Fibroblast of pulmonary artery (primary cell): ENCODE measurements at places on chromosomes 12 and 14.

- DNase-seq: peak; percentile 20
Observed at GRCh38 chr12:32400114-32400672, 835 bp downstream of the FGD4 start.

DNA sequence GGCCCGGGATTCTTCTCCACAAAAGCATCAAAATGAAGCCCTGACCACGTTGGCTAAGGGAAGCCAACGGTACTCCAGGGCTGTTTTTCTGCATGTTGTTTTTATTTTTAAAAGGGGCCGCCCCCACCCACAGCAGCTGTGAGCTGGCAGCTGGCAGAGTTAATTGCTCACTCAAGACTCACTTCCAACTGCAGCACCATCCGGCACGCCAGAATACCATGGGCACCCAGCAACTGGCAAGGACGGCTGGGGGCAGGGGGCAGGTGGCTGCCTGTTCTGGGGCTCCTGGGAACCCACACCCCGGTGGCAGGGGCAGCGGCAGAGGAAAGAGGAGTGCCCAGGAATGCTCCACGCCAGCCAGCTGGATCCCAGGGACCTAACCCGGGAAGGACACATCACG is 44.3 kb downstream of the NCOR2 start:
- DNase-seq: no peak

GRCh38 chr14:95770777-95771176 is 56.9 kb upstream of the TCL1A start:
- no peak for DNase-seq

- DNase-seq: no peak
Observed at GRCh38 chr14:58635091-58635830, 2.5 kb upstream of the DACT1 start.

DNA sequence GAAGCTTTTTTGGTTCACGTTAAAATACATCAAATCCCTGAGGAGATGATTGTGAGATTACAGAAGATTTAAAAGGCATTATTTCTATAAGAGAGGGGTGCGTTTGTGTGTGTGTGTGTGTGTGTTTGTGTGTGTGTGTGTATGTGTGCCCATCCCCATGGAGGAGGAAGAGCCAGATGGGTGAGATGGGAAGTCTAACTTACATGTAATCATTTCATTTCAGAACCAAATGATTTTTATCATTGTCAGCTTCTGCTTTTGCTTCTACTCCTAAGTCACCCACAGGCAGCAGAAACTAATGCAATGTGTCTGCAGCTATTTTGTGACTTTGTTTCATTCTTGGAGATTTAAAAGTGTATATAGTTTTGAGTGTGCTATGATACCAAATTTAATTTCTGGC is 68.7 kb downstream of the SLC4A8 start:
- no peak for DNase-seq

- no peak for DNase-seq
Observed at GRCh38 chr14:69260861-69261564, 1.1 kb downstream of the GALNT16 start.

GRCh38 chr12:96420277-96420835 is 20.1 kb upstream of the CDK17 start:
- peak; percentile 57 for DNase-seq

- DNase-seq: no peak
Observed at GRCh38 chr12:113465808-113466453, 5.7 kb downstream of the LHX5 start.

DNA sequence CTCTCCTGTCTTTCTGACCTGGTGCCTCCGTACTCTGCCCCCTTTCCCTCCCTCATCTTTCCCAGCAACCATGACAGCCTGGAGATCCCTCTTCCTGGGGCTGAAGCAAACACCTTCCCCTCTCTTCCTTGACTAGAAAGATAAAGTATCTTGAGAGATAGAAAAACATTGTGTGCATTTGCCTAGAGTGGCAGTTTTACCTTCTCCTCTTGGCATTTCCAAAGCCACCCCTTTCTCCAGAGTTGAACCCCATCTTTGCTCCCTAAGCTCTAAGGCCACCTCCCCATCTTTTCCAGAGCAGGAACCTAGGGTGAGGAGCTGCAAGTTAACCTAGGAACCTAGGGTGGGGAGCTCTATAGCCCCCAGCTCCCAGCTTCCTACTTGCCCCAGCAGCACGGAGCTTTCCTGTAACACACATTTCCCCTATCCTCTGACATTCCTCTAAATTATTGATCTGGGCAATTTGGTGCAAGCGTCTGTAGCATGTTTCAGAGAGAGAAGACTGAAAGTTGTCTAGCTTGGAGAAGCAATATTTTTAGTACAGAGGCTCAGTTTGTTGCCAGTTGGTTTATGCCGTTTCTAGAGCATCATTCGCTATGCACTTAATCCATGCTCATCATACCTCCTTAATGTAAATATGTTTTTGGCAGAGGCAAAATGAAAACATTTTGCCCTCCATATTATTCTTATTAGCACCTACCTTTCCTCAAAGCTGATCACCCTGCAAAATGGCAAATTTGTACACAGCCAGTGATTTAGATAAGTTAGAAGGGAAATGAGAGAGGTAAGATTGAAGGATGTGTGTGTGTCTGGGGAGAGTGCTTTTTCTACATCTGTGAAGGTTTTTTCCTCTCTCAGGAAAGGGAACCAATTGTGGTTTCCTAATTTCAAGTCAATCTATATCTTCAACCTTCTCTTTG is 5.4 kb upstream of the TBX3 start:
- no peak for DNase-seq

DNA sequence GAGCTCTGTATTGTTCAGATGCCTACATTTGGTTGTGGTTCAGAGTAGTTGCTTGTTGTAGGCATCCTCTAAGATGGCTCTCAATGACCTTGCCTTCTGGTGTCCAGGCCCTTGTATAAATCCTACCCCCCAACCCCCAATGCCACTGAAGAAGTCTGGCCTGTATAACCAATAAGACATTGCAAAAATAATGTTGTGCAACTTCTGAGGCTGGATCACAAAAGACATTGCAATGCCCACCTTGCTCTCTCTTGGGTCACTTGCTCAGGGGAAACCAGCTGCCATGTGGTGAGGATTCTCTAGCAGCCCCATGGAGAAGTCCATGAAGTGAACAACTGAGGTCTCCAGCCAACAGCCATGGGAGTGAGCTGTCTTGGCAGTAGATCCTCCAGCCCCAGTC is 234.0 kb upstream of the TBX3 start:
- DNase-seq: no peak

DNA sequence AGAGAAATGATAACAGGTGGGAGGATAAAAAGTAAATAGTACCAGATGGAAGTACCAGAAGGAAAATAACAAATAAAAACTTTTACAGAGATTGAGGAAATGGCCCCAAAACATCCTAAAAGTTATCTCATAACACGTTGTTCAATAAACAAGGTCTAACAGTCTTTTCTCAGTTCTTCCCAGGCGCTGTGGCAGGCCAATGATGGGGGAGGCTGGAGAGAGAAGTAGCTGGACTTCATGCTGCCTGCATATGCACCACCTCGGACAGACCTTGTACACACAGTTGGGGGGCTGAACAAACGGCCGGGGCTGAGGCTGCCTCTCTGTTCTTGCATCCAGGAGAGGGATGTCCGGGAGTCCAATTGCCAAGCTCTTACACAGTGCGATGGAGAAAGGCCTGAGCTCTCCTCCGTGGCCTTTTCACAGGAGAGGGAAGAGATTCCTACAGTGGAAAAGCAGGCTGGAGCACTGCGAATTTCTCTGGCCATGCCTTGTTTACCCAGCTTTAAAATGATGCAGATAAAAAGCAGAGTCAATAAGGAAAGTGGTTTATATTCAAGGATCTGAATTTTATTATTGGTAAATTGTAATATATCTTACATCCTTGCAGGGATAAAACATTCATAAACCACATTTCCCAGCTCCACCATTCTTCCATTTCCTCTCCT is 109.8 kb downstream of the PHLDA1 start:
- DNase-seq: no peak

DNA sequence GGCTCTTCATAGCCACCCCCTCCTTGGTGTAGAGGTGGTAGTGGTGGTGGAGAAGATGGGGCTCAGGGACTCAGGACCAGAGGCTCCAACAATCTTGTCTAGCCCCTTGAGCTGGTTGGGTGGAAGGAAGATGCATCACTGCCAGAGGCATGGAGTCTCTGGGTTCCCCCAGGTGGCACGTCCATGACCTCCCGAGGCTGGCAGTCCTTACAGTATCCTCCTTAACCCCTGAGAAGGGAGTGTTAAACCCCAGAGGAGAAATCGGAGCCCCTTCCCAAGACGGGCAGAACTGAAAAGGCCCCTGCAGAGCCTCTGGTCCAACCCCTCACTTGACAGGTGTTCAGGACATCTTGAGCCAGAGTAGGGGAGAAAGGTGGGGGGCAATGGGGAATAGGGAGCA is 9.1 kb downstream of the KRT83 start:
- no peak for DNase-seq

DNA sequence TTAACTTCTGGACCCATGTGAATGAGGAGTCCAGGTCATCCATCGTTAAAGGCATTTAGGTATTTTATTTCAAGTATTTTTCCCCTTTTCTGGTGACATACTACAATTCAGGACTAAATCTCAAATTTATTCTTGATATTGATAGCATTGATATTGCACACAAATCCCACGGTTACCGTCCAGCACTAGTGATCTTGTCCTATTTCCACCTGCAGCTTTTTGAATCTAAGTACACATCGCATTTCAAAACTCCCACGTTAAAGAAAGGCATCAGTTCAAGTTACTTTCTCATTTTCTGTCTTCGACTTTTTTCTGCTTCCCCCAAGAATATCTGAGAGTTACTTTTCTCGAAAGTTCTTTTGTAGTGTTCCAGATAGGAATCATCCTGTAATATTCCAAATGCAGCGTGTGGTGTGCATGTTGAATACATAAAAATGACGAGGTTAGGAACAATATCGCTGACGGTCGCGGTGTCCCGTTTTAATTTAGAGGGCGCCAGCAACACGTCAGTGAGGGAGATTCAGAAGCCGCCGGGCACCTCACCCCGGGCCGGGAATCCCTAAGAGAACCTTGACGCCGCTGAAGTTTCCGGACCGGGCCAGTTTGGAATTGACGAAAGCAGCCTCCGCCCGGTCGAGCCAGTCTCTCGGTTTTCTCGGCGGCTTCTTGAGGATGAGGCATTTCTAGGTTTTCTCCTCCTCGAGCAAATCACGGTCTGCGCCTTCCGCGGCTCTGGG is 569 bp upstream of the RGS6 start:
- no peak for DNase-seq

DNA sequence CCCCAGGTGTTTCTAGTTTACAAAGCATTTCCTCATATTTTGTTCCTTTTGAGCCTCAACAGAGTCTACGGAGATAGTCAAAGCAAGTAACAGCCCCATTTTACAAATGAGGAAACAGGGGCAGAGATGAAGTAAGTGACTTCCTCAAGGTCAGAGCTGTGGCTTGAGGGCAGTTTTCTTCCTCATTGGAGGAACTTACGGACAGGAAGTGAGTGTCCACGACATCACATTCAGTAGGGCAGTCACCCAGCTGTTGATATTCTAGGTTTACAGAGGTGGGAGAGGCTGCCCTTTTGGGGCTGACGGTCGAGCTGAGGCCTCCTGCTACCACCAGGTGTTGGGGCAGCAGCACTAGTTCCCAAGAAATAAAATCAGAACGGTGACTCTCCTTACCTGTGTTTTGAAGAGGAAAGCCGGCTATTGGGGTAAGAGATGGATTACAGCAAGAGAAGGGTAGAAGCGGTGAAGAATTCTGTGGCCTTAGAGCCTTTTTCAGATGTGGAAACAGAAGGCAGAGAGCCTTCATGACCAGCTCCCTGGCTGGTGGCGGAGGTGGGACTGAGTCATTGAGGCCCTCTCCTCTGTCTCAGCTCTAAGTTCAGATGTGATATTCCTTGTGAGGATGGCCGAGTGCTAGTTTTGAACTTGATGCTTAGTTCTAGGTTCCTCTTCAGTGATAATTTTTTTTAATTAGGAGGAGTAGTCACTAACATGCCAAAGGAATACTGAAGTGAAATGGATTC is 41.7 kb downstream of the SUSD6 start:
- DNase-seq: no peak

DNA sequence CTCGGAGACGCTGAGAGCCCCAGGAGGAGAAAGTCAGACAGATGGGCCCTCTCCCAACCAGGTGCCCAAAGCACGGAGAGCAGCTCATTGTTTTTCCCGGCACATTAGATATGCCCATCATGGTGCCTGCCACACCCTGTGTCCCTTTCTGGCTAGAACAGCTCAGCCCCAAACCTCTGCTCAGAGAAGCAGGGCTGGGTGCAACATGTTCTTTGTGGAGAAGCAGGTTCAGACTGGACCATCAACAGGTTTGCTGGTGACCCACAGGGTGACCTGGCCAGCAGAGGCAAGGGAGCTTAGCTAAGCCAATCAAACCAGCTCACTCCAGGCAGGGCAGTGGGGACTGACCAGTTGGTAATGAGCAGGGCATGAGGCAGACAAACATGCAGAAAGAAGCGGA is 13.4 kb downstream of the RAB15 start:
- DNase-seq: no peak

GRCh38 chr12:131457028-131457310 is 253.9 kb upstream of the SFSWAP start:
- no peak for DNase-seq

DNA sequence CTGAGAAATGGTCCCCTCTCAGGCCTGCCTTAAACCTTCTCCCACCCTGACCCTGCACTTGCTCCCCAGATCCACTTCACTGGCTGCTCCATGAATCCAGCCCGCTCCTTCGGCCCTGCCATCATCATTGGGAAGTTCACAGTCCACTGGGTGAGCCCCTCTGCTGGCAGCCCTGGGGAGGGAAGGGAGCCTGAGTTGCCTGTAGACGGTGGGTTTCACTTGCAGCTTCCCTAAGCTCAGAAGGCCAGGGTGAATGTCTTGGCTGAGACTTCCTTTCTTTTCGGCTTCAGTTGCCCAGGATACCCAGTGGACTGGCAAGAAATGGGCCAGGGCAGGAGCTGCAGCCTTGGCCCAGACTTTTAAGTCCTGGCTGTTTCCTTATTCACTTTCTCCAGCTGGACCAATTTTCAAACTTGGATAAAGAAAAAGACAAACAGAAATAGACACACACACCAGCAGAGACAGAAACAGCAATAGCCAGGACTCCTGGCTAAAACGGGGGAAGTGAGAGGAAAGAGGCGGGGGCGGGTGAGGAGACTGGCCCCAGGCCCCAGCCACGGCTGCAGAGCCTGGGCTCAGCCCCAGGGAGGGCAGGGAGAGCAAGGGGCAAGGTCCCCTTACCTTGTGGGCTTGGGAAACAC is 2.0 kb downstream of the AQP6 start:
- no peak for DNase-seq

- no peak for DNase-seq
Observed at GRCh38 chr12:90020881-90021280, 312.2 kb upstream of the ATP2B1 start.

DNA sequence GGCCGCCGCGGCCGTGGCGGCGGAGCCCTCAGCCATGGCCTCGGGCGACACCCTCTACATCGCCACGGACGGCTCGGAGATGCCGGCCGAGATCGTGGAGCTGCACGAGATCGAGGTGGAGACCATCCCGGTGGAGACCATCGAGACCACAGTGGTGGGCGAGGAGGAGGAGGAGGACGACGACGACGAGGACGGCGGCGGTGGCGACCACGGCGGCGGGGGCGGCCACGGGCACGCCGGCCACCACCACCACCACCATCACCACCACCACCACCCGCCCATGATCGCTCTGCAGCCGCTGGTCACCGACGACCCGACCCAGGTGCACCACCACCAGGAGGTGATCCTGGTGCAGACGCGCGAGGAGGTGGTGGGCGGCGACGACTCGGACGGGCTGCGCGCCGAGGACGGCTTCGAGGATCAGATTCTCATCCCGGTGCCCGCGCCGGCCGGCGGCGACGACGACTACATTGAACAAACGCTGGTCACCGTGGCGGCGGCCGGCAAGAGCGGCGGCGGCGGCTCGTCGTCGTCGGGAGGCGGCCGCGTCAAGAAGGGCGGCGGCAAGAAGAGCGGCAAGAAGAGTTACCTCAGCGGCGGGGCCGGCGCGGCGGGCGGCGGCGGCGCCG is 381 bp downstream of the YY1 start:
- no peak for DNase-seq

GRCh38 chr14:64705381-64706118 is 1.3 kb downstream of the PLEKHG3 start:
- DNase-seq: no peak
